Inflammatory macrophage treated with lipopolysaccharide for 1 hour (primary cell): ENCODE measurements at places on chromosomes 13 and 19.

DNA sequence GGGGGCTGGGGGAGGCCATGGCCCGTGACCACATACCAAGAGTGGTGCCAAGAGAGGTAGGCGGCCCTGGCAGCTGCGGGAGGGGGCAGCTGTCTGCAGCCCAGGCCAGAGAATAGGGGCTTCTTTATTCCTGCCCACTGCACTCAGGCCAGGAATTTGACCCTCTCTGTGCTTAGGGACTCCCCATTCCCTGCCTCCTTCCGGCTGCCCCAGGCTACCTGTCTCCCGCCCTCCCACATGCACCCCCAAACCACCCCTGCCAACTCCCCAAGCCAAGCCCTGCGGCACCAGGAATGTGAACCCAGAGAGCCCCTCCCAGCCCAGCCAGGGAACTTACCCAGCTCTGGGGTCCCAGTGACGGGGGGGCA lies 687 bp downstream of the PLEKHA4 start:
- DNase-seq, result no peak

GRCh38 chr19:3123088-3123721 lies 12.6 kb upstream of the GNA15 start:
- DNase-seq, result no peak

DNA sequence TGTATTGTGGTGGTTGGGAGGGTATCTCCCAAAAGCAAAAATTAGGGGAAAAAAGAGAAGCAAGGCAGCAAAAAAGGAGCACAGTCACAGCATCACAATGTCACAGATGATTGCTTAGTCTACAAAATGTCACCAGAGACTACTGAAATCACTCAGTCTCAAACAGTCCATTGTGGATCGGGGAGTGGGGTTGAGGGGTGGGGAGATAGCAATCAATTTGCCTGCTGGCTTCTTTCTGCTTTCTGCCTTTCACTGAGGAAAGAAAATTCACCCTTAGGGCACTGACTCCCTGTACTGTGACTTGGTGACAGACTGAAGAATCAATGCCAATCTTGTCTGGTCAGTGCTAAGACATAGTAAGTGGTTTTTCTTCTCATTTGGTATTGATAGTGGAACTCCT lies 2127.1 kb upstream of the PCDH20 start:
- DNase-seq, result no peak

DNA sequence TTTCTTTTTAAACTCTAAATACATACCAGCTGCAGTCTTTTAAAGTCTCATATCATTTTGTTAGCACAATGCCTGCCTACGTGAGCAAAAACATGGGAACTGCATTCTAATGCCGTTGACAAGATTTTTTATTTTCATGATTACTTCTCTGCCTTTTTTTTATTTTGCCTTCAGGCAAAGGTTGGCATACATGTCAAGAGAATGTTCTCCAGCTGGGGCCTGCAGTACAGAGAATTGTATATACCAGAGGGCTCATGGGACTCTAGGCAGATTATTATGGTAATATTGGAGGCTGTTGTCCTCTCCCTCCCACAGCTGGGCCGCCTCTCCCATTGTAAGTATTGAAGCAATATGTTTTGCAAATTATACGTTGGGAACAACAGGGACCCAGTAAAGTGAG lies 53.9 kb upstream of the OBI1 start:
- no peak for DNase-seq

DNA sequence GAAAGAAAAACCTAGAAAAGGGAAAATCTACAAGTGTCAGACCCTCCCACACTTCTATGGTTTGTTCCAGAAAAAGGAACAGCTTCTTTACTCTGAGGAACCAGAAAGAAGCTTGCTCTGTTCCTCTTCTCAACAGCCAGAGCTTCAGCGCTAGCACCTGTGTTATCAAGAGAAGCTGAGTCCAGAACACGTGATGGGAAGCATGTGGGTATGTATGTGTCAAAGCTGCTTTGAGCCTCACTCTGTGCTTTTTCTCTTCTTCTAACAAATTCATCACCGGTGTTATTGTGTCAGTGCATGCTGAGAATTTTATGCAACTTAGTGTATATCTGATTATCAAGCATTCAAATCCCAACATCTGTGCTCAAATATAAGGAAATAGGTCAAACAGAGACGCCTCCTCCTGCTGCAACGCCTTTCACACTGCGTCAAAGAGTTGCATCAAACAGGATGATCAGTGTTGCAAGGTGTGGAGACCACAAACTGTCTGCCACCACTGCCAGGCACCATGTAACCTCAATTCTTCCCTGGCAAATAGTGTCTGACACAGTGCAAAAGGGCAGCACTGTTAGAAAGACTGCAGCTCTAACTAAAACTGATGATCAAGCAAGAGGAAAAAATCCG lies 83.9 kb downstream of the LRRC63 start:
- DNase-seq, result peak; percentile 74

- DNase-seq, result no peak
Measured at GRCh38 chr13:41976476-41976875, 15.6 kb upstream of the VWA8 start.

GRCh38 chr13:69020120-69020519 lies 1087.5 kb upstream of the ATXN8OS start:
- no peak for DNase-seq
